ENCODE measurements at places on chromosomes 6 and 20.

DNA sequence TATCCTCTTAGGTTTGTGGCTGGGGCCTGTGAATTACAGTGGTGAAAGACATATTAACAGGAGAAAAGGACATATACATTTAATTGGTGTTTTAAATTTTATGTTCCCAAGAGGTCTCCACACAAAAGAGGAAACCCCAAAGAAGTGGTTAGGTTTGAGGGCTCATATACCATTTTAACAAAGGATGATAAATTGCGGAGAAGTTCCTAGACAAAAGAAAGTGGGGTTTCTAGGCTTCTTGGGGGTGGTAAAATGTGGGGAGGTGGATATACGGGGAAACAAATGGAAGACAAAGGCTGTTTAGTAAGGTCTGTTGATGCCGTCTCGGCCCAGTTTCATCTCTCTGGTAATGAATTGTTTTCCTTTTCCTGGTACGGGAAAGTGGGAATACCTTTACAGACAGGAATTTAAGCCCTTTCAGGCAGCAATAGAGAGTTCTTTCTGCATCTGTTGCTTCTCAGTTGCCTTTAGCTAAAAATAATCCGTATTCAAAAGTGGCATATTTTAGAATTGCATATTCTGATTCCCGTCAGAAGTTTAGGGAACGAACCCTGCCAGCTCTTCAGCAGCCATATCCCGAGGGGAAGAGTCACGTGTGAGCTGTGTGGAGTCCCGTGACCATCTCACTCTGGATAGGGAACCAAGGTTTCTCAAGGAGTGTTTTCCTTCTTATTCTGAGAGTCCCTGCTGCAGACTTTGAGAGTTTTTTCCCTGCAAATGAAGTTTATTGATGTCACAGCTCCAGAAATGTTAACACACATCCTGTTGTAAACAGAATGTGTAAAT is 104.4 kb downstream of the RPP40 start:
- no peak for DNase-seq

DNA sequence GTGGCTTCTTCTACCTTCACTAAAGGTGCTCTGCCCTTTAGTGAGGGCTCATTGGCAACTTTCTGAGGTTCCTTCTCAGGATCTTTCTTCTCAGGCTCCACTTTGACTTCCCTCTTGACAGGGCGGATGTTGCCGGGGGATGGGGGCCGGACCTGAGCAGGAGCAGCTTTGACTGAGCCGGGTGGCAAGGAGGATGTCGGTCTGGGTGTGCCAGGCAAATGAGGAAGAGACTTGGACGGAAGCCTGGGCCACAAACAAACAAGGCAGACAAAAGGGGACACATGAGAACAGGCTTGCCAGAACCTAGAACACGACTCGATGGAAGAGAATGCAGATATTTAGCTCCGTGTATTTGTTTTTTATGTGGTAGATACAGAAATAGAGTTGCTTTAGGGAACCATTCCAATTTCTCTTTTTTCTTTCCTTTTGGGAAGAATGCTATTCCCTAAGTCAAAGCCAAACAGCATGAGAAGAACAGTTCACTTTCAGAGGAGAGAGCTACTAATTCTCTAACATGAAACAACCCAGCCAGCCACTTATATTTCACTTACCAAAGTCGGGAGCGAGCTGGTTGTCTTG is 76.2 kb upstream of the BCLAF1 start:
- DNase-seq: no peak

DNA sequence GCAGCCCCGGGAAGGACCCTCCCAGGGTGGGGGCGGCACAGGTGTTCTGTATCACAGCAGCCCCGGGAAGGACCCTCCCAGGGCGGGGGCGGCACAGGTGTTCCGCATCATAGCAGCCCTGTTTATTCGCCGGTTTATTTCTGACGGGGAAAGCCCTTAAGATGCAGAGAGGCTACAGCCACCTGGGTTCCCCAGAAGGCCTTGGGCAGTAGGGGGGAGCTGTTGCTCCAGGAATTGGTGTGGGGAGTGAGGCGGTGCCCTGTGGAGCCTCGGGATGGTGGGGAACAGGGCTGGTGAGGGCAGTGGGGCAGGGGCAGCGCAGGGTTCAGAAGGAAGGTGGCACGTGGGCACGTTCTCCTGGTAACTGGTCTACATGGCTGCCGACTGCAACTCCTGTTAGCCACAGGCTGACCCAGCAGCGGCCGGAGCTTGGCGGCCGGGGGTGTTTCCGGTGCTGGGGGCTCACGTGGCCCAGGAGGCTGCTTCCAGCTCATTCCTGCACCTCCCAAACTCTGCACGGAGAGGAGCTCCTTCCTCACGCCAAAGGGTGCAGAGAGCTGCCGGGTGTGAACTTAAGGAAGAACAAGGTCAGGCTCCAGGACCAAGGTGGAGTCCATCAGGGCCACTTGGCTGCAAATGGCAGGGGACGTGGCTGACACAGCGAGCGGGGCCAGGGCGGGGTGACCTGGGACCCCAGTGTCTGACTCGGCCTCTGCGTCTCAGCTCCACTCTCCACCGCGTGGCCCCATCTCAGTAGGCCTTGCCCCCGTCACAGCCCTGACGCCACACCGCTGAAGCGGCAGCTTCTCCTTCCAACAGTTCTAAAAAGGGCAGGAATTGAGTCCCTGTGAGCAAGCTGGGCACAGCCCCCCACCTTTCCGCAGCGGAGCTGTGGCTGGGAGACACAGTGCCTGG is 13.2 kb downstream of the SLCO4A1 start:
- no peak for DNase-seq

DNA sequence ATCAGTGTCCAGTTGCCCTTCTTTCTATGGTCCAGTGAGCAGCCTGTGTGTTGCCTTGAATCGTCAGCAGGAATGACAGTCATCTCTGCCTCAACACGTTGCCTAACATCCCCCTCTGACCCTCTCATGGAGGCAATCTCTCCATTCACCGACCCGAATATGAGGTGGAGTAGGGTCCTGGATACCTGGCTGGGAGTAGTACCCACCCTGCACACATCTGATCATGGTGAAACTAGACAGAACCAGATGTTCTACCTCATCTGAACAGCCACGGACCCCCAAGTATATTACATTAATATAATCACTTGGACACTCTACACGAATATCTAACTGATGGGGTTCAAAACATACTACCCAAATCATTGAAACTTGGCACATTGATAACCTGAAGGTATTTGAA is 77.0 kb upstream of the COL21A1 start:
- DNase-seq: no peak

GRCh38 chr6:90072935-90073464 is 178.7 kb downstream of the GJA10 start:
- no peak for DNase-seq

DNA sequence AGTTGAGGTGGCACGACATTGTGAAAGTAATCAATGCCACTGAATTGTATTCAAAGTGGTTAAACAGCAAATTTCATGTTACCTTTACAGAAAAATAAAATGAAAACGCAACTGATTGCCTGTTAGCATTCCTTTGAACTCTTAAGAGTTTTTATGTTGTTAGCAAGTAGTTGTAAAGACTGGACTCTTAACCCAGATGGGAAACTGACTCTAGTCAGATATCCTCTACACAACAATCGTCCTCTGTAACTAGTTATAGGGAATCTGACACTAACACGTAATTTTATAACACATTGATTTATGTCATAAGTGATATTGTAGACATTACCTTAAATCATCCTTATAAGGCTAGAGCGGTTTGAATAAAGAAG is 3.0 kb upstream of the FBXO9 start:
- DNase-seq: no peak

DNA sequence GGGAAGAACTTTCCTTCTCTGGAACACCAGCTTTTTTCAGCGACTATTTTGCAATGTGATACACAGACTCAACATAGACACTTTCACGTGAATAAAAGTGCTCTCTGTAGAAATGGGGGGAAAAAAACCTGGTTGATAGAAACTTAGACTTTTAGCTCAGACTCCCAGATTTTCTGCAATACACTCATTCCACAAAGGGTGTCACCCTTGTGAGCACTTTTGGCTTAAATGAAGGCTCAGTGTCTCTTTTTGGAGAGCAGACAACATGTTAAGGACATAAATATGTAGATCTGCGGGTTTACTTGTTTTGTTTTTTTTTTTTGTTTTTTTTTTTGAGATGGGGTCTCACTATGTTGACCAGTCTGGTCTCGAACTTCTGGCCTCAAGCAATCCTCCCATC is 579.6 kb downstream of the PTPRT start:
- DNase-seq: no peak

DNA sequence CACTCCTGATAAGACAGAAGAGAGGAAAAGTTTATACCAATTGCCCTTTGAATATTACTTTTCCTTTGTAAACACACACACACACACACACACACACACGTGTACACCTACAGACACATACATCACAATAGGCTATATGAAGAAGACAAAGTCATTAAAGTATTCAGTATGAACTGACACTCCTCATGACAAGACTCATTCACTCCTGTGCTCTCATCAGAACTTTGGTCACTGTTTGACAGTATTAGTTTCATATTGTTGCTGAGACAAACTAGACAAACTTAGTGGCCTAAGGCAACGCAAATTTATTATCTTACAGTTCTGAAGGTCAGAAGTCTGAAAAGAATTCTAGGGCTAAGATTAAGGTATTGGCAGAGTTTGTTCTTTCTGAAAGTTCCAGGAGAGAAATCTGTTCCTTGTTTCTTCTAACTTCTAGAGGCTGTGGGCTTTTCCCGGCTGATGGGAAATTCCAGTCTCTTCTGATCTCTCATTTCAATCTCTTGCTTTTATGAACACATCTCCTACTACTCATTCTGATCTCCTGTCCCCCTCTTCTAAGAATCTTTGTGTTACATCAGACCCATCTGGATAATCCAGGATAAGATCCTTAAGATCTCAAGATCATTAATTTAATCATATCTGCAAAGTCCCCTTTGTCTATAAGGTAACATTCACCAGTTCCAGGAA is 171.3 kb downstream of the HACE1 start:
- DNase-seq: no peak

DNA sequence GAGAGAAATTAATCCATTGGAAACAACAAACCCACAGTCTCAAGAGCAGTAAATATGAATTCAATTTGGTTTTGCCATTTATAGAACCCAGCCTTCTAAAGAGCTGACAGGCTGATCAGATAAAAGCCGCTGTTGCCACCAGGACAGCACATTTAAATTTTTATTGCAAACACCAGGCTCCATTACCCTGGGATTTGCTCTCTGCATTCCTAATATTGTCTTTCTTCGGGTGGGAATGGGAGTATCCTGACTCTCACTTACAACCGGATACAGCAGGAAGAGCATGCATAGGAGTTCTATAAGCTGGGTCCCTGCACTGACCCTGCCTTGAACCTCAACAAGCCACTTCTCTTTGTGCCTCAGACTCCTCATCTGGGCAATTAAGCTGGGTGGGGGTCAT is 142.9 kb downstream of the LRFN2 start:
- no peak for DNase-seq

- DNase-seq: no peak
Measured at GRCh38 chr6:49514571-49515484, 15.1 kb downstream of the GLYATL3 start.

- DNase-seq: no peak
Measured at GRCh38 chr20:23289249-23289648, 61.3 kb upstream of the NXT1 start.

DNA sequence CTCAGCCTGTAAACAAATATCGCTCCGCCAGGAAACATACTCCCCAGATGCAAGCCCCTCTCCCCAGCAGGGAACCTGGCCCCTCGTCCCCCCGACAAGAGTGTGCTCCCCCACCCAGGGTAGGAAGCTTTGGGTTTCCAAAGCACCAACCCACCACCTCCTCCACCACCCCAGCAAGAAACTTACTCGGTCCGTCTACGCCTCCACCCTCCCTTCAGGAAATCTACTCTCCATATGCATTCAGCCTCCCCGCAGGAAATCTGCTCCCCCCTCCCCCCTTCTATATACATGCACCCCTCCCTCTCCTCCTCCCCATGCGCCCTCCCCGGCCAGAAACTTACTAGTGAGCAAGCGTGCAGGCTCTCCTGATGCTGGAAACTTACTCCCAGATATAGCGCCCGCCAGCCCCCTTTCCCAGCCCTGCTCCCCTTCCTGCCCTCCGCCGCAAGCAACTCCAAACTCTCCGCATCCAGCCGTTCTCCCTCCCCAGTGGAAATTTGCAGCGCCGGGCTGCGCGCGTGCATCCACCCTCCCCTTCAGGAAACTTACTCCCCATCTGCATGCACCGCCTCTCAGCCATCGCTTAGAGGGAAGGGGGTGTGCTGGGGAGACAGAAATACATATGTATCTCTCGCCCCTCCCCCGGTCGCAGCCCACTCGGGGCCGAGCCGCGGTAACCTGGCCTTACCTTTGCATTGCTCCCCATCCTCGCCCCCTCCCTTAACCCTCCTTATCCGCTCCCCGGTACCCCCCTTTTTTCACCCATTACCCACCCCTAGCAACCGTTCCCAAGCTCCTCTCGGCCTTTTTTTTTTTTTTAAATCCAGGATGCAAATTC is at the start of gene TRERF1:
Gene TRERF1, minus strand, starts transcription at position 594 of the 838 bp plus-strand sequence. CDS start 182,336 bp downstream, outside the sequence.
- no peak for DNase-seq

DNA sequence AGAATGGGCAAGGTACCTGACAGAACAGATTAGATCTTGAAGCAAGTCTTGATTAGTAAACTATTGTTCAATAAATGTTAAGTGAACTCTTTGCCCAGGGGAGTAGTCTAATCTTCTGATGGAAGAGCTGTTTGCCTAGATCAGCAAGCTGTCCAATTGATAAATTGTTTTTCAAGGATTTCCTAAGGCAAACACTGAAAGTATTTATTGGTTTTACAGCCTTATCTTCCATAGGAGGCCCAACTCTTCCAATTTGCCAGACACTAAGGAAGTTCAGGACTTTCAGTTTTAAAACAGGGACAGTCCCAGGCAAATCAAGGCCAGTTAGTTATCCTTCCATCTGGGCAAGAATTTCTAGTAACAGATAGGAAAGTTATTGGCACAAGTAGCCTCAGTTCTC is 1.8 kb upstream of the C6orf163 start:
- no peak for DNase-seq

- no peak for DNase-seq
Measured at GRCh38 chr6:110357298-110357663, 868 bp downstream of the METTL24 start.

DNA sequence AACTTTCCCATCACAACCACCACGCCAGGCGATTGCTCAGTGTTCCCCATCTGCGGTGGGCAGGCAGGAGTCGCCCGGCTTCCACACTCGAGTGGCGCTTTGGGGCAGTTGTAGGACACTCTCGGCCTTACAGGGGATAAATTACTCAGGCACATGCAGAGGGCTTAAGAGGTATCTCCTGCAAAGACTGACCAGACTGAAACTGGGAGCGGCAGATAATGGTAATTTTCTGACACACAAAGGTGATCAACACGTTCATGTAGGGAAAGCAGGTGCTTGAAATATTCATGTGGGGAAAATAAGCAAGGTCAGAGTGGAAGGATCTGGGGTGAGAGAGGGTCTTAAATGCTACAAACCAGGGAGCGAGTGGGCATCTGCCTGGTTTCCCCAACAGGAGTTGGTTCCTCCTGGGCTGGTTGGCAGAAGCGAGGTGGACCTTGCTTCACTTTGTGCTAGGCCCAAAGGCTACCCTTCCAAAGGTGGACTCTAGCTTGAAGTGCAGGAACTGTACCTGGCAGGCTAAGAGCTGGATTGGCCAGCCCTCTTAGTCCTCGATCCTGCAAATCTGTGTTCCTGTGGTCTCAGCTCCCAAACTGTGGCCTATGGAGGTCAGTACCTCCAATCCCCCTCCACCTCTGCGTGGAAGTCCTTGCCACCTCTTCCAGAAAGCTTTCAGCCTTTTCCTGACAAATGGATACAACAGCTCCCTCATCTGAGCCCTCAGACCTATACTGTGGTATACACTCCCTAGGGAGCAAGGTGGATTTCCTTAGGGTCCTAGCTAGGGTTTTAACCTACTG is 16.7 kb downstream of the PLAGL2 start:
- no peak for DNase-seq

Measured in stimulated activated CD8-positive, alpha-beta memory T cell treated with anti-CD3 and anti-CD28 coated beads, Interleukin-15, amount 100 ng/mL, for 4 hours (primary cell).